CD4-positive, alpha-beta T cell (primary cell): ENCODE measurements at places on chromosomes 6 and 20. TPM values are rescaled to one million over a fixed set of nuclear protein-coding genes. Genes with fewer than 3 reads are reported as not detected.

Gene TBP
- 14.1 TPM for total RNA-seq

Gene SIRPD
- total RNA-seq: 0.28 TPM

Gene ANGPT4
- not detected for total RNA-seq

Gene RGL2
- 39.2 TPM for total RNA-seq

Gene TSHZ2
- total RNA-seq: 27.4 TPM

Gene HLA-DRB5
- 12.5 TPM for total RNA-seq

Gene WASF1
- 0.22 TPM for total RNA-seq

Gene MYLK4
- total RNA-seq: 2.0 TPM

DNA sequence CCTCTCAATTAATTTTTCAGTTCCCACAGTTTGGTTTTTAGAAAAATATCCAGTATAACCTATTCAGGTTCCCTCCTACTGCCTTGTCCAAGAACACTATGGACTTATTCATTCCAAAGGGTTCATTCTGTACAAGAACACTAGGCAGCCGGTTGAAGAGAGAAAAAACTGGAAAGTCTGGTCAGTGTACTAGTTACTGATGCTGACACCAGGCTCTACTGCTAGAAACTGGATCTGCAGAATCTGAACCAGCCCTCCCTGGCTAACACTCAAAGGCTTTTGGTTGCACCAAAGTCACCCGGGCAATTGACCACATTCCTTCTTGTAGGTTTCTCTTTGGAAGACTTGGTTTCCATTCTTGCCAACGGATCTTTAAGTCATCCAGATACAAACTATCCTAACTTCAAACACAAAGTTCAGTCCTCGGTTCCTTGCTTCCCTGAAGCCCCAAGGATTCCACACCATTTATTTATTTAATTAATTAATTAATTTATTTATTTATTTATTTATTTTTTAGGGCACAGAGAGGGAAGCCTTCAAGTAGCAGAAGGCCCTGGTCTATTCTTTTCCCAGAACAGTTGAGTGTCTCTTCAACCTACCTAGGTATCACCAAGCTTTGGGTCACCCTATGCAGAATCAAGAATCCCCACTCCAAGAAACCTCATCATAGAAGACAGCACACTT lies 268.1 kb downstream of the ADGB start:
- DNase-seq: no peak

- no peak for DNase-seq
These were observed 84.4 kb downstream of the UNC5CL start for GRCh38 chr6:40954446-40955177.

DNA sequence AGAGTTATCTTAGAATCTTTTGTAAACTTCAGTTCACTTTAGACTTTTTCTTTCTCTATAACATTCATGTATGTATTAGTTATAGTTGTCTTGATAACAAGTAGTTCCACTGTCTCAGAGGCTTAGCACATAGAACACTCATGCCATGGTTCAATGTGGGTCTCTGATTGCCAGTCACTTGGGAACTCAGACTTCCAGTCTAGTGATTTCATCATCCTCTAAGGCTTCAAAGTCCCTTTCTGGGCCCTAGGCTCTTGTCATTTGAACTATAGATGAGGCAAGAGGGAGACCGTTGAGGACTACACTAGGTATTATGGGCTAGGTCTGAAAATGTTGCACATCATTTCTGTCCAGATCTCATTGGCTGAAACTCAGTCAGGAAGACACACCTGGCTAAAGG lies 8.4 kb upstream of the EEF1E1 start:
- DNase-seq: no peak

GRCh38 chr6:108574457-108575141 lies 13.9 kb downstream of the FOXO3 start:
- no peak for DNase-seq

DNA sequence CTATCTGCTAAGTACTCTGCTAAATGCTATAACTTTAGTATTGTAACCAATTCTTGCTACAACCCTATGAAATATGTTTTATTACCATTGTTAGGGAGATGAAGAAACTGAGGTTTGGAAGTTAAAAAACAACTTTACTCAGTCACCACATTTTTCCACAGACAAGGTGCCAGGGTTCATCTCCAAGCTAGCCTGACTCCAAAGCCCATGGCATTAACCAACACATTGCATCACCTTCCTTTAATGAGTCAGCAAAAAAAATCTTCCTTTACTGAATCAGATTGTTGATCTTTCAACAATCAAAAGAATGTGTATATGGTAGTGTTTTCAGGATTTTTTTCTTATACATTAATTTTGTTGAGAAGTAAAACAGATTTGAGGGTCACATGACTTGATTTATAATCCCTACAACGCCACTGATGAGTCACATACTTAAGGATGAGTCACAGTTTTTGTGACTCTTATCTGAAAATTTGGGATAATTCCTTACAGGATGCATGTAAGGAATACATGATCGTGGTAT lies 41.5 kb downstream of the MAN1A1 start:
- no peak for DNase-seq

DNA sequence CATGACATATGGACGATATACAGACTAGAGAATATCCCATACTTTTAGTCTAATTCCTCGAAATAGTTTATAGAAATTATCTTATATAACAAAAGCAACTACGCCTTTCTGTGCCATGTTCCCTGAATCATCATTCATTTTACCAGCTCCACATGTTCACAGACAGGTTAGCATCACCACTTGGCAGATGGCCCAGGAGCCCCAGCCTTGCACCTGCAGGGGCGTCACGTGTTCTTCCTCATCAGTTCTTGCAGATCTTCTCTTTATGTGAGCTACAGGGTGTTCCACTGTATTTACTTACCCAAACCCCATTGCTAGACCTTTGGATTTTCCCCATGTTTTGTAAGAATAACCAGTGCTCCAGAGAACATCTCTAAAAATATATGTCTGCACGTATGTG lies 12.6 kb upstream of the BNIP5 start:
- DNase-seq: no peak

DNA sequence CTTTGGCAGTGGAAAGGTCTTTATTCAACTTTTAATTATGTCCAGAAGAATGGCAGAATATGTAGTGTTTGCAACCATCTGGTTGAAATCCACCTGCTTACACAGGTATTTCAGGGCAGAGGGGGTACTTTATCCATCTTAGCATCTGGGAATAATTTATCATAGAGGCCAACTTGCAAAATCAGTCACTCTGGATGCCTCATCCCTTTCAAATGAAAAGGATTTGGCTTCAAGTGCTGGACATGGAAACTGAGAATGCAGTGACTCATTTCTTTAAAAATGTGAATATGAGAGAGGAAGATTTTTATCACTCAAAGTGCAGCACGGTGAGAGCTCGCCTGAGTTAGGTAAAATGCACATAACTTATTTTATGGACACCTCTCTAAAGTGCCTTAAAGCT lies 758.3 kb downstream of the KIF16B start:
- no peak for DNase-seq

- DNase-seq: no peak
These were observed 68.8 kb downstream of the CYB5R4 start for GRCh38 chr6:83928286-83928685.

- DNase-seq: no peak
These were observed 88.9 kb upstream of the OGFRL1 start for GRCh38 chr6:71199736-71200135.

- DNase-seq: no peak
These were observed 16.9 kb upstream of the PBOV1 start for GRCh38 chr6:138235205-138235604.

DNA sequence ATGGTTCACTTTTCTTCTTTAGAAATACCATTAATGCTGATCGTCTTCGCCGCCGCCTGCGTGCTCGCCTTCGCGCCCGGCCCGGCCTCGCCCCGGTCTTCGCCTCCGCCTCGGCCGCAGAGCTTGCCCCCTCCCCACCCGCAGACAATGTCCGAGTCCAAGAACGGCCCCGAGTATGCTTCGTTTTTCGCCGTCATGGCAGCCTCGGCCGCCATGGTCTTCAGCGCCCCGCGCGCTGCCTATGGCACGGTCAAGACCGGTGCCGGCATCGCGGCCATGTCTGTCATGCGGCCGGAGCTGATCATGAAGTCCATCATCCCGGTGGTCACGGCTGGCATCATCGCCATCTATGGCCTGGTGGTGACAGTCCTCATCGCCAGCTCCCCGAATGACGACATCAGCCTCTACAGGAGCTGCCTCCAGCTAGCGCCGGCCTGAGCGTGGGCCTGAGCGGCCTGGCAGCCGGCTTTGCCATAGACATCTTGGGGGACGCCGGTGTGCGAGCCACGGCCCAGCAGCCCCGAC lies 4.8 kb upstream of the PRPH2 start:
- no peak for DNase-seq

DNA sequence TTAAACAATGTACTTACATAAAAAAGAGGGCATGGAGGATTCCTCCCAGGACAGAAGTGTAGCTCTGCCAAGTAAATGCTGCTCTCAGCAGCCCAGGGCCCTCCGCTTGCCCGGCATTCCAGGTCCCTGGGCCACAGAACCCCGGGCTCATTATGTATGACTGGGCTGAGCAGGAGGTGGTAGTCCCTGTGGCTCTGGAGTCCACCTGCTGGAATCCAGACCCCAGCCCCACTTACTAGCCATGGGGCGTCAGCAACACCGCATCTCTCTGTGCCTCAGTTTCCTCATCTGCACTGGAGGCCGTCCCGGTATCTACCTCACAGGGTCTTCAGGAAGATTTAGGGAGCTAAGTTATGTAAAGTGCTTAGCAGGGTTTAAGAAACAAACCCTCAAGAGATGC lies 55.4 kb downstream of the PSMG4 start:
- no peak for DNase-seq

- no peak for DNase-seq
These were observed 2.8 kb downstream of the AGER start for GRCh38 chr6:32181148-32181702.

- no peak for DNase-seq
These were observed 55.4 kb downstream of the GNAS-AS1 start for GRCh38 chr20:58795181-58795922.

DNA sequence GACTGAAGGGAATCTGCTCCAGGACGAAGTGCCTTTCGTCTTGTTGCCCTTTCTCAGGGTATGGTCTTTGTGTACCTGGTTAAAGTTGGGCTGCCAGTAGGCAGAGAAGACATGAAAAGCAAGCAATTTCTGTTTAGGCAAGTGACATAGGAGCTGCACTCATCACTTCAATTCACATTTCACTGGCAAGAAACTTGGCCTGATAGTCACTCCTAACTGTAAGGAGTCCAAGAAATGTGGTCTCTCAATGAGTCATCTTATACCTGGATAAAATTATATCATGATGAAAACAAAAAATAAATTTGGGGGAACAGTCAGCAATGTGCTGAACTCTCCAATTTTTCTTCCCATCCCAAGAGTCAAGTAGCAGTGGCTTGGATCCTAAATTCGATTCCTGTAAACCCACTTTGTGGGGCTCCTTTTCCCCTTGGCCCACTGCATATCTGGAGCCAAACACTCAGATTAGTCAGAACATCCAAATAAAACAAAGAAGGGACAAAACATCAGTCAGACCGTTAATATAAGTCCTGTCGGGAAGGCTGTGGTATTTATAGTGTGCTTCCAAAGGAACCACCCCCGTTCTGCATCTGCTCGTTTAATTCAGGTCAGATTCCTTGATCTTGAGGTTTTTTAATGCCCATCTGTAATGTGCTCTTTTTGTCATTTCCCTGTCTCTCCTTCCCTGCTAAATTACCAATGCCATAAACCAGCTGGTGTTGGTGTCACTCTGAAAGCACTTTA lies 5.0 kb upstream of the GABRR1 start:
- DNase-seq: no peak

GRCh38 chr6:145214570-145214969 lies 520.8 kb downstream of the EPM2A start:
- DNase-seq: no peak

DNA sequence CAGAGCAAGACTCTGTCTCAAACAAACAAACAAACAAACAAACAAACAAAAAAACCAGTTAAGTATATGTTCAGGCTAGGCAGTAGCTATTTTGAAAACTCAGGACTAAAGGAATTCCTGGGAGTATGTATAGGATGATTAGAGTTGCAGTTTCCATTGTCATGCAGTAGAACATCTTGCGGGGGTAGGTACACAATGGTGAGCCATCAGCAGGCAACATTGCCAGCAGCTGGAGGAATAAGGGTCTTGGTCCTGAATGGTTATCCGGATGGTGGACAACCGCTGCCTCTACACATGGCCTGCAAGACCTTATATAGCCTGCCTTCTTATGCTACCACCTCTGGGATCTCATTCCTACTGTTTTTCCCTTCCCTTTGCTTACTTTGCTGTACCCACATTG lies 297.5 kb downstream of the SOX4 start:
- no peak for DNase-seq

- no peak for DNase-seq
These were observed 29.5 kb upstream of the ARID1B start for GRCh38 chr6:156747715-156748114.

- no peak for DNase-seq
These were observed 2.4 kb downstream of the PHF3 start for GRCh38 chr6:63637865-63638445.
